Inflammatory macrophage treated with lipopolysaccharide for 1 hour (primary cell): ENCODE measurements at places on chromosomes 7 and 10.

- no peak for DNase-seq
Measured at GRCh38 chr7:7516662-7517061, 19.0 kb downstream of the COL28A1 start.

DNA sequence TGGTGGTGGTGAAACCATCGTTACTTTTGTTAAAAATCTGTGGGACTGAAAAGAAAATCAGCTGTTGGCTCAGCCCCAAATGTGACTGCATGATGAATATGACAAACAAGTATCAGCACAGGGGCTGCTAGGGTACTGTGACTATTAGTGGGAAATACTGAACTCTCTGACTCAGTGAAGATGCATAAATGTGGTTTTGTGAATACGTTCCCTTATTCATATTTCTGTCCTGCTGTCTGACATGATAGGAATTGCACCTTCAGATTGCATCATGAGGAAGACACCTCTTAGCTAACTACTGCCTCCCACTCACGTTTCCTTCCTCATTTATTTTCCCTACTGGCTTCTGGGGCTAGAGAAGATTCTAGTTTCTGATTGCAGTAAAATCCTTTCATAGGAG is 1.4 kb downstream of the CLEC5A start:
- peak; percentile 96 for DNase-seq

GRCh38 chr10:52747694-52748093 is 24.9 kb downstream of the MBL2 start:
- DNase-seq = no peak

- no peak for DNase-seq
Measured at GRCh38 chr7:70590126-70590854, 541.7 kb upstream of the GALNT17 start.

DNA sequence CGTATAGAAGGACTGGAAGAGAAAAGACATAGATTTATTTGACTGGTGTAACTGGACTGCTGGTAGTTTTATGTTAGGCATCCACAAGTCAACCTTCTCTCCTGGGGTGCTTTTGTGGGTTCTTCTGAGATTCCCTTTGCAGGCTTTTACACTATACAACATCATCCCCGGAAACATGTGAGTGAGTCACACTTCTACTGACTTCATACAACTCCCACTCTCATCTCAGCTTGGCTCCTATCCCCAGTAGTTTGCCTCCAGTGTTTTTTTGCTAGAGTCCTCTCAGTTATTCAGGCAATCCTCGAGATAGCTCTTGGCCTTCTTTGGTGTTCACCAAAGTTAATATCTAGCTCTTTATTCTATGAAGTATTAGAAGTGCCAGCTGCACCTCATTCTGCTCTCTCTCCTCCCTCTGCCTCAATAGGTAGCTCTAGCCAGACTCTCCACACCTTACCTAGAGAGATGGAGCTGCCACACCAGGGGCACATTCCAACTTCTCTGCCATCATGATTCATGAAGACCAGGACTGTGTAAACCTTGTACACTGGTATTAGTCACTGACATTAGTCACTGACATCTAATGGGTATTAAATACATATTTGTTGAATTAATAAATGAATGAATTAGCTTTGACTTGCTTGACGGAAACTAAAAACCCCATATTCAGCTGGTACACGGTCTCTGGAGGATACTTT is 281.9 kb downstream of the PPP1R3A start:
- no peak for DNase-seq

GRCh38 chr10:124066781-124067714 is 26.4 kb downstream of the CHST15 start:
- peak; percentile 90 for DNase-seq

- DNase-seq = no peak
Measured at GRCh38 chr7:158559356-158559755, 28.3 kb downstream of the PTPRN2 start.

DNA sequence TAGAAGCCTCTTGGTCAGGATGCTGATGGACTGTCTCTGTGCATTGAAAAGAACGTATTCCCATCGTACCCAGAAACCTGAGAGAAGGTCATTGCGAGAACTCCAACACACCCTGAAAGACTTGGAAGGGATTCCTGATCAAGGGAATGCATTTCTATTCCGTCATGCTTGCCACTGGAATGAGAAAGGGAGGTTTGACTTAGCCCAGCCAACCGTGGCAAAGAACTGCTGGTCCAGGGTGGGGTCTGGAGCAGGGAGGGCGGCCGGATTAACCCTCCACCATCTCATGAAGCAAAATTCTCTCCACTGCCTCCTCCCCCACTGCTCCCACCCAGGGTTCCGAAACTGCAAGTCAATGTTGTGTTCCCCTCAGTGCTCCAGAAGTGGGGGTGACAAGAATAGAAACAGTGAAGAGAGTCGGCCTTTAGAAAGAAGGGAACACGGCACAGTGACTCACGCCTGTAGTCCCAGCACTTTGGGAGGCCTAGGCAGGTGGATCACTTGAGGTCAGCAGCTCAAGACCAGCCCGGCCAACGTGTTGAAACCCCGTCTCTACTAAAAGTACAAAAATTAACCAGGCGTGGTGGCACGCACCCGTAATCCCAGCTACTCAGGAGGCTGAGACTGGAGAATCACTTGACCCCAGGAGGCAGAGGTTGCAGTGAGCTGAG is 137.5 kb upstream of the MGMT start:
- no peak for DNase-seq
